ENCODE measurements at places on chromosomes 7 and 10. TPM values are rescaled to one million over a fixed set of nuclear protein-coding genes. Genes with fewer than 3 reads are reported as not detected.

The CYP2C19 gene
- not detected for total RNA-seq

DNA sequence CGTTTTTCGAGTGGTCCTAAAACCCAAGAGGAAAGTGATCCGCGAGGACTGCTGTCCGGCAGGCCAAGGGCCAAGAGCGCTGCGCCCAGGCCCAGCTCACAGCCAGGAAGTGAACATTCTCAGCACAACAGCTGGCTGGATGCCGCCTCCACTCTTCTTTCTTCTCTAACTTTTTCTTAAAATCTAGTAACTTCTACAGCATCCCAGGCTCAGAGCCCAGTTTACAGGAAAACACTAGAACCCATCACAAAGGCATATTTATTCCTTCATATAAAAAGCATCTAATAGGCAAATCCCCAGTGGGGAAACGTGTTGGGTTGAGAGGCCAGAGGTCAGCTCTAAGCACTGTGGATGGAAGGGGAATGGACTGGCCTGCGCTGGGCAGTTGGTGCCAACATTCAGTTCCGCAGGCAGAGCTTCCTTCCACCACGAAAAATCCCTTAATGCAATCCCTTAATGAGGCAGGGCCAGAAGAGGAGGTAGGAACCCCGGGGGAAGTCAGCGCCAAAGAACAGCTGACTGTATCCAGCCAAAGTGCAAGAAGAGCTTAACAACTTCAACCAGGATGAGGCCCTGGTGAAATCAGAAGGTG lies 74.8 kb downstream of the ZRANB1 start:
- DNase-seq: no peak

GRCh38 chr7:32774541-32774951 lies 117.0 kb downstream of the KBTBD2 start:
- DNase-seq: peak; percentile 55

GRCh38 chr10:43202657-43203447 lies 64.0 kb downstream of the RASGEF1A start:
- no peak for DNase-seq

DNA sequence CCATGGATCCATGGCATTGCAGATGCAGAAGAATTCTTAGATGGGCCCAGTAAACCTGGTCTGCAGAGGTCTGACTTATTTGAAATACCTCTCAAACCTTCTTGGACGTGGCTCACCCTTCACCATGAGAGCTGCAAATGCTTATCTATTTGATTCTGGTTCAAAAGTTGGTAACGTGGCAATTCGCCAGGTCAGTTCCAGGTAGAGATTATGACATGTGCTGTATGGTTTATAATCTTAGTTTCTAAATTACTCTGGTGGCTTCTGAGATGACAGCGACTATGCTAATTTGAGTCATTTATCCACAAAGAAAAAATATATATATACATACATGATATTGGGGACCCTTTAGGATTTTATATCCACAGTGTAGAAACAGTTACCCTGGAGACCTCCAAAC lies 68.8 kb downstream of the NRP1 start:
- no peak for DNase-seq

DNA sequence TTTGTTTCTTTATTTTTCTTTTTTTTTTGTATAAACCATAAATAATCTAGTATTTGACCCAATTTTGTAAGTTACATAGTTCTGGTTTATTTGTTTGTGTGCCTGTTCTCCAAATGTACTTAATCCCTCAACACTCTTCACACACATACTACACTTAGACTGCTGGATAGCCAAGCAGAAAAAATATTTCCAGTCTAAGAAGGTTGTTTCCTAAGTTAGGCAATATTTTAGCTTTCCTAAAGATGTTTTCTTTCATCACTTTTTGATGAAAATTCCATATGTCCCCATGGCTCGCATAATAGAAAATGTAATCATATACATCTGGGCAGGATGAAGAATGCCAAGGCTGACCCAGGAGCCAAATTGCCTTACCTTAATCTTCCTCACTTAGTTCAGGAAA lies 105.3 kb downstream of the PPP1R3A start:
- DNase-seq: no peak

DNA sequence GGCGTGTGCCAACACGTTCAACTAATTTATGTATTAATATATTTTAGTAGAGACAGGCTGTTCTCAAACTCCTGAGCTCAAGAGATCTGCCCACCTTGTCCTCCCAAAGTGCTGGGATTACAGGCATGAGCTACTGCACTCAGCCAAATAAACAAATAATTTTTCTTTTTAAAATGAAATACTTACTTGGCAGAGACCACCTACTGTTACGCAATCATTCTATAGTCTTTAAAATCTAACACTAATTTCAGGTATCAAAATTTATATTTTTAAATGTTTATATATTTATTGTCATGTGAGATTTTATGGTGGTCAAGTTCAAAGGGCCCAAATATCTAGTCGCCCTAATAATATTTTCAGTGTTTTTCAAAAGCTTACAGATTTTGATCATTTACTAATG lies 323.3 kb downstream of the PCDH15 start:
- DNase-seq: no peak

DNA sequence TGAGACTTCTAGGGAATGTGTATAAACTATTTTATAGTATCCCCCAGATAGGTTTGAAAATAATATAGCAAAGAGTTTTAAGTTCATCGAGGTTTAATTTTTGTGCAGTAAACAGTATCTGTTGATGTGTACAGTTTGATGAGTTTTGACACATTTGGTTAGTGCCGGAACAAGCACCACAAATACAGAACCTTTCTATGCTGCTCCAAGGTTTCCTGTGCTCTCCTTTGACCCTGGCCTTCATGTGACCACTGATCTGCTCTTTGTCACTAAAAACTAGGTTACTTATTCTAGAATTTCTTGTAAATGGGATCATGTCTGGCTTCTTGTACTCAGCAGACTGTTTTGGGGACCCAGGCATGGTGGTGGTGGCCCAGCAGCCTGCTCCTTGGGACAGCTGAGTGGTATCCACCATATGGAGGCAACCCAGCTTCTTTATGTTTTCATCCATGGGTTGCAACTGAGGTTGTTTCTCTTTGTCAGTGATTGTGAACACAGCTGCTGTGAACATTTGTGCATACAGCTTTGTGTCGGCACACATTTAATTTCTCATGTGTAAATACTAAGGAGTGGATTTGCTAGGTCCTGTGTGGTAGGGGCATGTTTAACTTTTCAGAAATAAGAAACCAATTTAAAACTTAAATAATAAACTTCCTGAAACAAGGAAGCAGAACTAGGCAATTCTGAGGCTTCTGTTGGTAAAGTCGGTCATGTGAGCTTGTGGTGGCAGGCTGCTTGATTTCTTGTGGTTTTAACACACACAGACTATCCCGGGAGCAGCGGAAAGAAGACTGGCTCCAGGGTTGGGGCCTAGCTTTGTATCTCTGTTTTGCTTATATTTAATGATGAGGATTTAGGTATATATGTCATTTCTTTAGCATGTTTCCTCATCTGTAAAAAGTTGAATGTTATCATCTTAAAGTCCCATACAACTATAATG lies 219.4 kb downstream of the ABCA13 start:
- DNase-seq: peak; percentile 42

DNA sequence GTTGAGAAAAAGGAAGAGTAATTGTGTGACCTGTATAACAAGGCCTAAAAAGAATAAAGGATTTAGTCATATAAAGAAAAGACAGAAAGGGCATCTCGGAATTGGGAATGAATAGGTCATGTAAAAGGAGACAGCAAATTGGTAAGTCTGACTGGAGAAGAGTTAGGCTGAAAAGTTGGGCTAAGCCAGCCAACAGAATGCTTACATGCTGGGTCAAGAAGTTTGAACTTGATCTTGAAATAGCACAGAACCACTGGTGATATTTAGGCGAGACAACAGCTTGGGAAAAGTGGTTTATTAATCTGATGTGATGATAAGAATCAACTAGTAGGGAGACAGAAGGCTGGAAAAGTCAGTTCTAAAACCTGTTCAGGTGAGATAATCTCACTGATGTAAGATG lies 4.8 kb downstream of the IDE start:
- no peak for DNase-seq

- DNase-seq: peak; percentile 46
Measured at GRCh38 chr10:110207011-110207804, at the start of gene MXI1. MXI1 (plus strand) TSS chr10:110207605; CDS start chr10:110207809, 204 bp downstream.

All from SJSA1 (cell line).